Glomerular endothelial cell (primary cell): ENCODE measurements at places on chromosomes 1 and 21.

DNA sequence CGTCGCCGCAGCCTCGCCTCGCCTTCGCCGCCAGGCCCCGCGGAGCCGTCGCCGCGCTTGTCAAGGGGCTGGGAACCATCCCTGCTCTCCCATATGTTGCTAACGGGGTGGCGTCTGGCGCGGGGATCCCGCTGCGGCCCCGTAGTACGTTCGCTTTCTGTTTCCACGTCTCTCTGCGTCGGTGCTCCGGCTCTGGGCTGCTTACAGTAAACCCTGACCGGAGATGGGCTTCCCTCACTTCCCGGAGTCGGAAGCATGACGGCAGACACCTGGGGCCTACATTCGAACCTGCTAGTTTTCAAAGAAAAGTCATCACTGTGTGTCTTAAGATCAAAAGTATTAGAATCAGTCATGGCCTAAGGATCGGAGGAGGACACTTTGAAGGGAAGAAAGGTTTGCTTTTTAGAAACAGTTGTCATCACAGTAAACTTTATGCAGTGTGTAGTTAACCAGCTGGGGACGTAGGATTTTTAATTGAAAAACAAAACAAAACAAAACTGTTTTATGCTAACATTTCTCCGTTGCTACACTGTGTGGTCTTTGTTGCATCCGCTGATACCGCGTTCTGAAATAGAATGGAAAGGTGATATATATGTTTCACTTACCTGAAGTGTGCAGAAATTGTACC, 69.0 kb downstream of the SLC35A3 start:
- DNase-seq = no peak

GRCh38 chr1:172670316-172670715, 11.4 kb downstream of the FASLG start:
- DNase-seq = no peak

DNA sequence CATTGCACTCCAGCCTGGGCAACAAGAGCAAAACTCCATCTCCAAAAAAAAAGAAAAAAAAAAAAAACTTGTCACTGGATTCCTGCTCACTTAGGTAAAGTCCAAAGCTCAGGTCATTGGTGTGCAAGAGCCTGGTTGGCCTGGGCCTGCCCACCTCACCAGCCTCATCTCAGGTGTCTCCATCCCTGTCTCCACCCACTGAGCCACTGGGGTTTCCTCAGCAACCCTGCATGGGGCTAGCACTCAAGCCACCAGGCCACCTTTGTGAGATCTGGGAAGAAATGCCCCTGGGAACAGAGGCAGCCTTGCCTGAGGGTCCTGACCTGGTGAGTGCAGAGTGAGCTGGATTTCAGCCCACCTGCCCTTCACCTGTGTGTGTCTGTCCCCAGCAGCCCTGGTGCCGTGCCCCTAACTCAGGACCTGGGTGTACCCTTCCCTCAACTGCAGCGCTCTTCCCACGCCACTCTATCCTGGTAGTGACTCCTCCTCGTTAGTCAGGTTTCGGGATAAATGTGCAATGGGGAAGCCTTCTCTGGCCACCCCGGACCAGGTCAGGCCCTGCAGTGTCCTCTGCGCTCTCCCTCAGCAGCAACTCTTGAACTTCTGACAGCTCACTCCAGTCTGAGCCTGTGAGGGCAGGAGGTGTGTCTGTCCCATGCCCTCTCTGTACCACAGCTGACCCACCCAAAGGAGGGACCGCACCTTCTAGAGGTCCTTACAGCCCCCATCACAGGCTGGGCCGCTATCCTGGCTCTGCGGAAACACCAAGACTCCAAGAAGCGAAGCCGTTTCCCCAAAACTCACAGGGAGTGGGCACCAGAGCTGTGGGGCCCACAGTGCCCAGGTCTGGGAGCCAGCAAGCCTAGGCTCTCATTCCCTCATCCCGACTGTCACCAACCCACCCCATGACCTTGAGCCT, 3.3 kb downstream of the PDZK1IP1 start:
- DNase-seq = no peak

DNA sequence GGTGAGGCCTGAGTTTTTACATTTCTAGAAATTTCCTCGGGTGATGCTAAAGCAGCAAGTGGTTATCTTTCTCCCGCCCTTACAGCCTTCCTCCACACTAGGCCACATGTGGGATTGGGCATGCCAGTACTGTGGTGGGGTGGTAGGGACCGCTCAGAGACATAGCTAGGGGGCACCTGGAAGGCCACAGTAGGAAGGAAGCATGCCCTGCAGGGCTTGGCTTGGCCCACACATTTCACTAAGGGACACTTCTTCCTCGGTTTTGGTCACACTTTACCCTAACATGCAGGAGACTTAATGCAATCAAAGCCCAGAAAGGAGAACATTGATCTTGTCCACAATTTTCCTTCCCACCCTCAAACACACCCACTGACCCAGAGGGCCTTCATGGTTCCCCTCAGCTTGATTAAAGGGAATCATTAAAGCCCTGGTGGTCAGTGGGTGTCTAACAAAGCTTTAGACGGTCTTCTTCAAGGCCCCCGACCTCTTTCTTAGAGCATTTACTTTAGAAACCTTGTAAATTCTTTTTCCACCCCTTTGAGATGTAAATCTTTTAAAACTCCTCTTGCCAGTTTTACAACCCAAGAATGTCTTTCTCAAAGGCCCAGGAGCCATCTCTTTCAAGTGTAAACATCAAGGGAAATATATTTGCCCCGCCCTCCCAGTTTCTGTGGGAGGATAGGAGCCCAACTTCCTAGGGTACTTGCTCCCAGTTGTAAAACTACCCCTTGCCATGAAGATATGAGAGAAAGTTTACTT, 246.4 kb upstream of the PTBP2 start:
- DNase-seq = no peak

DNA sequence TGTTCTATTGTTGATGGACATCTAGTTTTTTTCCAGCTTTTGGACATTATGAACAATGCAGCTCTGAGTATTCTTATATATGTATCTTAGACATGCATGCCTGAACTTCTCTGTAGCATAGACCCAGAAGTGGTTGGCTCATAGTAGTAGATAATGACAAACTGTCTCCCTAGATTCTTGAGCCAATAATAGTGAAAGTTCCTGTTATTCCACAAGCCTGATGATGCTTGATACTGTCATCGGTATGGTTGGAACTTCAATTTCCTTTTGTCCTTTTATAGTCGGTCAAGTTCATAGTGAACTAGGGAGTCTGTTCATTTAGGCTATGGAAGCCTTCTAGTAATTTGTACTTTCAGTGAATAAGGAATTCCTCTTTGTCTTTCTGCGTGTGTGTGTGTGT, 56.8 kb downstream of the MTR start:
- DNase-seq = no peak

GRCh38 chr1:2374252-2375155, 16.9 kb downstream of the MORN1 start:
- no peak for DNase-seq

- no peak for DNase-seq
These were observed 59.2 kb downstream of the MT1HL1 start for GRCh38 chr1:236945002-236945401.

DNA sequence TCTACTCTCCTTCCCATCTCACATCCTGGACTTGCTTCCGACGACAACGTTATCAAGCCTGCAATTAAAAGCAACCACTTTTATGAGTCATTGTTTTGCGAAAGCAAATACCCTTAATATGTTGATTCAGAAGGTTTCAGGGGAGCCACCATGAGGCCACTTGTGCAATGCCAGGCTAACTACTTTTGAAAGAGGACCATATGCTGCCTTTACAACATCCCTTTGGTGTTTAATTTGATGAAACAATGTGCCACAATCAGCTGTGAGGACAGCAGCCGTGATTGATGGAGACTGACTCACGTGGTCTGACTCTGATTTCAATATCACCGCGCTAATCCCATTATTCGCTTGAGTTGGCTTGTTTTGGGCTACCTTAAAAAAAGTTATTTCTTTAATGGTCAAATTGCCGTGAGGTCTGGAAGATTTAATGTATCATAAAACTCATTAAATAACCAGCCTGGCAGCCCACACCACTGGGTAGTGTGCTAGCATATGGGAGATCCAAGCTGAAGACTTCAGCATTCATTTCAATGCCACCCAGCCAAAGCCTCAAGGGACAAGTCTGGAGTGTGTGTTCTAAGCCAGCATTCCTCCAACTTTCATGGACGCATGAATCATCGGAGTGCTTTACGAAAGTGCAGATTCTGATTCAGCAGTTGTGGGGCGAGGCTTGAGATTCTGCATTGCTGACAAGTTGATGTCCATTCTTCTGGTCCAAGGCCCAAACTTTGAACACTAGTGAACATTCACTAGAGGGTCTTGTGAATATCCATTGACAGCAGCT, 73.3 kb upstream of the PAXBP1 start:
- no peak for DNase-seq

- no peak for DNase-seq
These were observed 218.8 kb downstream of the RPS6KC1 start for GRCh38 chr1:213269829-213270228.

DNA sequence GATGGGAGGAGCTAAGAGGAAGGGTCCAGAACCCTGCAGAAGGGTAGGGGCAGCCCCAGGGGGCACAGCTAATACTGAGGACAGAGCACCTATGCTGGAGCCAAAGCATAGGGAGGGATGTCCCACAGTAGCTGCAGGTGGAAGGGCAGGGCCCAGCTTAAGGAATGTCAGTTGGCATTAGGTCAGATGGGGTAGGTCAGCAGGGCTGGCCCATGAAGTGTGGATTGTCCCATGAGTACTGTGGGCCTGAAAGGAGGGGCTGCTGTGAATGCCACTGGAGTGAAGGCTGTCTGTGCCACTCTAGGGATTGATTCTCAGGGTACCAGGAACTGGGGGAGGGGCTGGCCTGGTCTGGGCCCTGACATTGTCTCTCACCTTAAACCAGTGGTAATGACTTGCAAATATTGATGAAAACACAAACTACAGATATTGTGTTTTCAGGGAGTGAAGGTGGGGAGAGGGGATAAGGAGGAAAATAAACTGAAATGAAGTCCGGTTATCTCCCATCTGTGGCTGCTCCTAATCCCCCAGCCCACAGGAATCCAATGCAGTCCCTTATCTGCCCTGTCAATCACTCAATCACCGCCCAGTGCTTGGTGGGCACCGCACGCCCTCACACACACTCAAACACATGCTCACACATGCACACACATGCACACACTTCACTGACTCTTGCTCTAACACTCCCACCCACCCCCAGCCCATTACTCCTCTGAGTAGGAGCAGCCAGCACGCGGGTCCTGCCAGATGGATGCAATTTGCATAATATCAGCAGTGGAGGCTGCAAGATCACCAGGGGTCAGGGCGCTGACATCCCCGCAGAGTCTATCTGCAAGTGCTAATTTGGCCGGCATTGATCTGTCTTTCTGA, 27.8 kb downstream of the DMAP1 start:
- no peak for DNase-seq

DNA sequence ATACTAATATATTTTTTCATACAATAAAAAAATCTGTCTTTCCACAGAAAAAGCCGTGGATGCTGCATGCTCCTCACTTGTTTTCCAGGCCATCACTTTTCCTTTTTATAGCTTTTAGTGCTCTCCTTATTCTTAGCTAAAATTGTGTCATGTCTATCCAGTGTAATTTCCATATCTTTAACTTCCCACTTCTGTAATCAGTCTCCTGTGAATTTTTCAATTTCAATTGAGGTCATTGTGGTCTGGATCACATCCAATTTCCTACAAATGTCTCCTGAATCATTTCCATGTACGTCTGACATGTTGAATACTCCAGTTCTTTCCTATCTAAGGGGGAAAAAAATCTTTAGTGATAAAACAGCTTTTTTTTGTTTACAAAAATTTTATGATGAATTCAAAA, 838.2 kb upstream of the B3GALT2 start:
- peak; percentile 87 for DNase-seq

DNA sequence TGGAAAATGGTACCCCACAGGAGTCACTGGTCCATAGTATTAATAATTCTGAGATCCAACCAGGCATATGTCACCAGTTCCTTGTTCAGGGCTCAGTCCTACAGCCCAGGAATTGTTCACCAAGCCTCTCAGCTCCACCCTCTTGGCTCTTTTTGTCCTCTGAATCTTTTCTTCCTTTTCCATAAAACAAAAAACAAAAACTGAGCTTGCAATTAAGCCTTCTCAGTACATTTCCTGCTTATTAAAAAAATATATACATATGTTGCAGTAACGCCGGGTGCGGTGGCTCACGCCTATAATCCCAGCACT, 23.4 kb upstream of the KIF1B start:
- DNase-seq = no peak

DNA sequence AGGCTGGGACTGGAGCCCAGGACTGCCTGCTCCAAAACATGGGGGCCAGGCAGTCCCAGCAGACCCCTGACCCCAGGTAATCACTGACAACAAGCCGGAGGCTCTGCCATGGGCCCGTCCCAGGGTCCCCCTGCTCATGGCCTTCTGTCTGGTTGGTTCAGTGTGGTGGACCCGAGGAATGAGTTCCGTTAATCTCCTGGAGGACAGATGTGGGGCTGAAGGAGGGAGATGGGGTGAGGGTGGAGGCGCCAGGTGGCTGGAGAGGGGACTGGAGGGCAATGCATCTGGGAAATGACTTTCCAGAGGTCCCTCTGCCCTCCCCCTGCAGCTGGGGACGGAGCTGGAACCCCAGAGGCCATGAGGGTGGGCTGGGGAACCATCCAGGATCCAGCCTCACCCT, 103.2 kb downstream of the EBNA1BP2 start:
- DNase-seq = no peak

DNA sequence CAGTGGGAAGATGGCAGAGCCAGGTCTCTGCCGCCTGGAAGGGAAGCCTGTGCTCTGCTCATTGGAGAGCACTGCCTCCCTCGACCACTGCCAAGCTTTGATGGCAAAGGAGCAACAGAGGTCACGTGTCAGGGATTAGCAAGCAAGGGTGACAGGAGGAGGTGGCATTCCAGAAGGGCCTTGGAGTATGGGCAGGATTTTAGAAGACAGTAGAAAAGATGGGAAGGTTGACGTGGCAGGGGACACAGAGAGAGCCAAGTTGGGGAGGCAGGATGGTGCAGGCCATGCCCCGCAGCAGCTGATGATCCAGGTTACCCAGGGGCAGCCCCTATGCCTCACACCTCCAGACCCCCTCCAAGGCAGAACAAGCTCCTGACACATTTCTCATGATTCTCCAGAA, 21.9 kb upstream of the LBR start:
- DNase-seq = no peak

DNA sequence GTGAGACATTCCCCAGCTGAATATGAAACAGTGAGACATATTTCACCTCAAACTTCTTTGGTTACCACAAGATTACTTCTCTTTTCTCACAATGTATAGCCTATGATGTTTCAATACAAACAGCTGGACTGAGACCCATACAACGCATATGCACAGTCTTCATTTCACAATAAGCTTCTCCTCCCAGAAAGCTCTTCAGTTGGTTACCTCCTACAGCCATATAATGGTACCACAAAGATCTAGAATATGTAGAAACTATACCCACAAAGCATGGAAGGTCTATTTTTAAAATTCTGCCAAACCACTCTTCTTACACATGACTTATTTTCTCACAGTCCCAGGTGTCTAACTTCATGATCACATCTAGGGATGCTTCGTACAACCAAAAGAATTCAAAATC, 70.8 kb downstream of the JAK1 start:
- DNase-seq = no peak

DNA sequence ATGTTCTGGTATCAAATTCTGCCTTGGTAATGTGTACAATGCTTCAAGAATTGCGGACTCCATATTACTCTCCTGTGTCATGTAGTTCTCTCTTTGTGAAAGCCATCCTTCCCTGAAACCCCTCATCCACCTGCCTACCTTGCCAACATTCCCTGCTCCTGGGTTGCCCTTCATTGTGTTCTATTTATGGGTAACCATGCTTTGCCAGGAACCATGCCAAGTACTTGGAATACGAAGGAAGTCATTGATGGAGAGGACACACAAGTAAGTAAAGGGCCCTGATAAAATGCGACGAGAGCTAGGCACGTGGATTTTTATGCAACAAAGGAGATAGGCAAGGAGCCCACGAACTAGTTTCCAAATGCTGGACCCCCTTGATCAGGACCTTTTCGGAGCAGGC, 300.8 kb downstream of the DISC1 start:
- no peak for DNase-seq
